Naive thymus-derived CD8-positive, alpha-beta T cell (primary cell): ENCODE measurements at places on chromosomes 2 and 18.

GRCh38 chr2:235070063-235070706, 118.4 kb downstream of the SH3BP4 start:
- no peak for DNase-seq

- no peak for DNase-seq
Measured at GRCh38 chr2:85324639-85325465, 2.9 kb downstream of the TGOLN2 start.

GRCh38 chr2:40957508-40957907, 505.6 kb upstream of the SLC8A1 start:
- DNase-seq, result no peak

- no peak for DNase-seq
Measured at GRCh38 chr18:7662866-7663265, 95.8 kb downstream of the PTPRM start.

DNA sequence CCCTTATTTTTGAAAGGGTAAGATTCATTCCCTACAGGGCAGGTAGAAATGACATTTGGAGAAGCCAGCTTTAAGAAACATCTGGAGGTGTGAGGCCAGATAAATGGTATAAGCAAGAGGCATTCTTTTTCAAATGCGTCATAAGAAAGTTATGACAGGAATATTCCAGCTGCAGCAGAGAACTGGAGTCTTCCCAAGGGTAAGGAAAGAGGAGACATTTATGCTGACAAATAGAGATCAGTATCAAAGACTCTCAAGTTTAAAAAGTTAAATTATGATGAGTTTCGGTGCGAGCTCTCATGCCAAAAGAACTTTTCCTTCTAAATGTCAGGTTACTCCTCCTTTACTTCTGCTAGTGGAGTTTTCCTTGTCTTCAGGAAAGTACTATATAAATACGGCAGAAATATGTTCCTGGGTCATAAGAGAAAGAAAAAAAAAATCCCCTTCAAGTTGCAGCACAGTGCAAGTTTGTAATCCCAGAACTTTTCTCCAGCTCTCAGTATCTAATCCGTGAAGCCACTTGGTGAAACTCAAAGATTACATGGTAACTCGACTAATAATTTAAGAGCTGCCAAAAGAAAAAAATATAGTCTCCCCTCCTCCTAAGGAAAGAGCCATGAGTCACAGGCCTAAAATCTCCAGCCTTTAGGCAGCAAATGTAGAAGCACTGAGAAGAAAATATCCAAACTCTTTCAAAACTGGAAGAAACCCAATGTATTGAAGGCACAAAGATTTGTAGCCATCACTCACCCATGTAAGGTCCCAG, 428.1 kb downstream of the MEIS1 start:
- no peak for DNase-seq

- no peak for DNase-seq
Measured at GRCh38 chr2:190927301-190927700, 46.7 kb downstream of the GLS start.

DNA sequence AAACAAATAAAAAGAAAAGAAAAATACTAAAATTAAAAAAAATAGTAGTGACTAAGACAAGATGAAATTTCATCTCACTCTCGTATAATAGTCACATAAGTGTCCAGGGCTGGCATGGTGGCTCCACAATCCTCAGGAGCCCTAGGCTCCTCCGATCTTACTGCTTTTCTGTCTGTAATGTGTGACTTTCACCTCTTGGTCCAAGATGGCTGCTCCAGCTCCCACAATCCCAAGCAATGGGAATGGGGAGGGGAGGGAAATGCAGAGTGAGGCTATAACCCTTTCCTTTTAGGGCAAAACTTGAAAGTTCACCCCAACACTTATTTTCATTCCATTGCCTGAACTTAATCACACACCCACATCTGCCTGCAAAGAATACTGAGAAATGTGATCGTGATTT, 90.4 kb downstream of the MOGAT1 start:
- DNase-seq, result no peak

DNA sequence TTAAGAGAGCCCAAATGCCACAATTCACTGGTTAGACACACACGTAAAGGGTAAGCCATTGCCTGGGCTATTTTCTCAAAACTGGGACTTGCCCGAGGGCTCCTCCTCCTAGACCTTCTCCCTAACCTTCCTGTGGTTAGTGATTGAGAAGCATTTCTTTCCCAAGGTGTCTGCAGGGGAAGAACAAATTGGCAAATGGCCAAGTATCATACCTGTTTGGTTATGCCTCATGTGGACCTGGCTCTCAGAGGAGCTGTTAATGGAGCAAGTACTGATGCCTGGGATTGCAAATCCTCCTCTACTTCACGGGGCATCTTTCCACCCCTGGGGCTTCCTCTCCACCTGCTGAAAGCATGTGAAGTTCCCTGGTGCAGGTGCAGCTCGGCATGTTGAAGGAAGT, 187.5 kb upstream of the CYRIA start:
- DNase-seq, result no peak

- DNase-seq, result no peak
Measured at GRCh38 chr2:197821550-197822289, 17.3 kb downstream of the PLCL1 start.

DNA sequence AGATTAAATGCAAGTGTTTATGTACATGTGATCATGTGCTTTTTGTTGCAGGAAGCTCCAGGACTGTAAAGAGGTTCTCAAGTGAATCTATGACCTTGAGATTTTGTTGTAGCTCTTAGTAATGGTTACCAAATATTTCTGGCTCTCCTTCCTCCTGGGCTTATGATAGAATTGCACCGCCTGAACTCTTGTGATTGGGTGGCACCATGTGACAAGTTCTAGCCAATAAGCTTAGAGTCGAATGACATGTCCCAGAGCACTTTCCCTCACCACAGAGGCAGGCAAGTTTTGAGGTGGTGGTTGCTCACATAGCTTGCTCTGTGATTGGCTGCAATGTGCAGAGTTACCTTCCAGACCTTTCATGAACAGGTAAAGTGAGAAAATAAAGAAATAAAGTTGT, 8.9 kb upstream of the SCG2 start:
- no peak for DNase-seq

DNA sequence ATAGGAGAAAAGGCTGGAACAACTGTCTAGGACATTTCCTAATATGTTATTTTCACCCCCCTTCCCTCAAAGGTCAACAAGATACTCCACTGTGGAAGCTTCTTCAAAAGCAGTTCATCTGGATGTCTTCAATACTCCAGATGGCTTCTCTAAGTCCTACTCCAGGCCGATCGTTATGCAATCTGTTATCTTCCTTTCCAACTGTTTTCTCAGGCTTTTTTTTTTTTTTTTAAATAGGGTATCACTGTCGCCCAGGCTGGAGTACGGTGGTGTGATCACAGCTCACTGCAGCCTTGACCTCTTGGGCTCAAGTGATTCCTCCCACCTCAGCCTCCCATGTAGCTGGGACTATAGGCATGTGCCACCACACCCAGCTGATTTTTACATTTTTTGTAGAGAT, 26.3 kb downstream of the ATP8B1 start:
- no peak for DNase-seq

DNA sequence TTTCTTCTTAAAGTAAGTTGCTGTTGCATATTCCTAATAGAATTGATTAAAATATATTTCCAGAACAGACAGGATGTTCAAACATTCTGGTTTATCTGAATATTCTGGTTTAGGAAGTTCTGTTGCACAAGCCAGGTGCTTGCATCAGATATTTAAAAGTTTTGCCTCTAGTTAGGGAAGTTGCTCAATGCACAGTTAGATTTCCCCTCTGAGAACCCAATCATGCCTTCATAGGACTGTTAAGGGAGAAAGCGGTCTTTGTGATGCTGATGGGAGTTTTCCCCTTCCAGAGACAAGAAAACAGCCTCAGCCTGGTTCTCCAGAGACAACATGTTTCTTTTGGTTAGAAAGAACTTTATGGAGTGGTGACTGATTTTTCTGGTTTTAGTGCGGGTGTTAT, 65.6 kb upstream of the REV1 start:
- DNase-seq, result no peak
